ENCODE measurements at places on chromosomes 13 and 19. TPM values are rescaled to one million over a fixed set of nuclear protein-coding genes. Genes with fewer than 3 reads are reported as not detected.

DNA sequence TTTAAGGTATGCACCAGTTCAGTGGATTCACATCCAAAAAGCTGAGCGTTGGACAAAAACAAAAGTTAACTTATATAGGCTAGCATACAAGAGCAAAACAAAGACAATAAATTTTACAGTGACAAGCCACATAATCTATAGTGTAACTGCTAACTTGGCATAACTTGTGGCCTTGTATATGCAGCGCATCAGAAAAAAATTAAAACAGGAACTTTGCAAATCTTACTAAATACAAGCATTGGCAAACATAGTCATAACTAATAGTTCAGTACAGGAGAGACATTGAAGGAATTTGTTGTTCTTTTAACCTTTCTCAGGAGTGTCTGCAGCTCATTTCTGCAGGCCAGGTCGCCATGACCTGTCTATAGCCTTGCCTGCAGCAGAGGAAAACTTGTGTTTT lies 54.6 kb downstream of the OR10H4 start:
- DNase-seq = no peak
- peaks cover 5% of the 10 kb centered on the region for H3K27me3 ChIP-seq
- peaks cover 26% of the 10 kb centered on the region for H3K4me1 ChIP-seq
- no peaks in the 10 kb centered on the region for H3K36me3 ChIP-seq
- no peak overlapping the region for H3K4me3 ChIP-seq
- no peak overlapping the region for H3K27ac ChIP-seq

Gene SERPINE3
- total RNA-seq = not detected

GRCh38 chr19:16066611-16067104 lies 9.6 kb upstream of the TPM4 start:
- H3K27me3 ChIP-seq = no peaks in the 10 kb centered on the region
- H3K4me1 ChIP-seq = peaks cover 26% of the 10 kb centered on the region
- H3K4me3 ChIP-seq = no peak overlapping the region
- DNase-seq = peak; percentile 83
- peak overlapping the region; percentile 76 for H3K27ac ChIP-seq

Gene PLPP2
- 0.07 TPM for total RNA-seq

Gene KLK14
- total RNA-seq = 1.1 TPM

GRCh38 chr19:18484992-18485391 lies 36.9 kb downstream of the ELL start:
- no peak overlapping the region for H3K27ac ChIP-seq
- H3K4me1 ChIP-seq = peaks cover 43% of the 10 kb centered on the region
- DNase-seq = no peak
- peaks cover 4% of the 10 kb centered on the region for H3K36me3 ChIP-seq

- H3K4me3 ChIP-seq = no peak overlapping the region
- H3K4me1 ChIP-seq = no peaks in the 10 kb centered on the region
- H3K27ac ChIP-seq = no peak overlapping the region
- no peak for DNase-seq
- no peaks in the 10 kb centered on the region for H3K27me3 ChIP-seq
Observed at GRCh38 chr13:72120632-72121031, 253.6 kb upstream of the DACH1 start.

GRCh38 chr19:32404933-32405430 lies 588 bp upstream of the DPY19L3 start:
- H3K4me3 ChIP-seq = peak overlapping the region; percentile 89
- no peaks in the 10 kb centered on the region for H3K27me3 ChIP-seq
- H3K36me3 ChIP-seq = peaks cover 10% of the 10 kb centered on the region
- H3K4me1 ChIP-seq = peaks cover 6% of the 10 kb centered on the region
- H3K27ac ChIP-seq = peak overlapping the region; percentile 90

GRCh38 chr13:34926508-34926907 lies 15.6 kb upstream of the NBEA start:
- no peaks in the 10 kb centered on the region for H3K27me3 ChIP-seq
- no peak overlapping the region for H3K27ac ChIP-seq
- no peaks in the 10 kb centered on the region for H3K4me1 ChIP-seq

DNA sequence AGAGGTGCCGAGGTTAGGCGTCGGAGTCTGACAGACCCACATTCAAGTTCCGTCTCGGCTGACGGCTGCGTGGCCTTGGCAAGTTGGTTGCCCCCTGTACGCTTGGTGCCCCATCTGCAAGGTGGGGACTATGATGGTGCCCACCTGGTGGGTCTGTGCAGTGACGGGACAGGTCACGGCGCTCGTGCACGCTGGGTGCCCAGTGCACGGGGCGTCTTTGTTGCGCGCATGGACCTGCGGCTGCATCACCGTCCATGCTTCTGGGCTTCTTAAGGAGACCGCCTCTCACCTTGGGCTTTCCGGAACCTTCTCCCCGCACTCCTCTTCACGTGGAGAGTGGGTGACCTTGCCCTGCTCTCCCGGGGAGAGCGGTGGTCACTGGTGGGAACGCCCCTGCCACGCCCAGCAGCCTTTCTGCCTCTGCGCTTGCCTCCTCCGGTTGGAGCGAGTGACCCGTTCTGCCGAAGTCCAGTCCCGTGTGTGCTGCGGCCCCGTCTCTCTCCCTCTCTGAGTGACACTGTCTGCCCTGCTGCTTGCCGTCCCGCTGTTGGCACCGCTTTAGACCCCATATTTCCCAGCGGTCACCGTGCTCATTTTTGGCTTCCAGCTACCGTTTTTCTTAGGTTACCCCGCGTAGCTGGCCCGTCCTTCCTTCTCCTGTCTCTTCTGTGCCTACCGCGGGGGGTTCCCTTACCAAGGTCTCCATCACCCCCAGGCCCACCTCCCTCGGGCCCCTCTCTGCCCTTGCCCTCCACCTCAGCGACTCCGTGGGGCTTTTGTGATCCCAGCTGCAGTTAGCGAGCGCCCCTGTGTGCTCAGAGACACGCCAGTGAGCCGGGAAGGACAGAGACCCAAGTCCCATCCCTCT lies 6.4 kb downstream of the ATP11A start:
- H3K4me1 ChIP-seq = peaks cover 37% of the 10 kb centered on the region
- H3K27me3 ChIP-seq = no peaks in the 10 kb centered on the region
- no peak overlapping the region for H3K4me3 ChIP-seq
- no peak for DNase-seq

- H3K4me1 ChIP-seq = peaks cover 37% of the 10 kb centered on the region
- peak; percentile 93 for DNase-seq
- peak overlapping the region; percentile 90 for H3K27ac ChIP-seq
- peak overlapping the region; percentile 97 for H3K4me3 ChIP-seq
- no peaks in the 10 kb centered on the region for H3K27me3 ChIP-seq
- peaks cover 24% of the 10 kb centered on the region for H3K36me3 ChIP-seq
Observed at GRCh38 chr19:49475995-49476880, 2.2 kb downstream of the FLT3LG start.

Gene ZNF66
- total RNA-seq = 7.9 TPM

Gene RNASEH2A
- 35.8 TPM for total RNA-seq

- H3K4me1 ChIP-seq = peaks cover 18% of the 10 kb centered on the region
- H3K36me3 ChIP-seq = no peaks in the 10 kb centered on the region
- DNase-seq = peak; percentile 91
- no peak overlapping the region for H3K27ac ChIP-seq
- H3K27me3 ChIP-seq = no peaks in the 10 kb centered on the region
- H3K4me3 ChIP-seq = no peak overlapping the region
Observed at GRCh38 chr13:50801087-50801931, 42.2 kb downstream of the DLEU7 start.

Gene CBY2
- total RNA-seq = not detected

GRCh38 chr13:49444524-49445395 lies 686 bp downstream of the SETDB2 start:
- peaks cover 27% of the 10 kb centered on the region for H3K36me3 ChIP-seq
- peaks cover 52% of the 10 kb centered on the region for H3K4me1 ChIP-seq
- DNase-seq = peak; percentile 76
- peak overlapping the region; percentile 98 for H3K27ac ChIP-seq

DNA sequence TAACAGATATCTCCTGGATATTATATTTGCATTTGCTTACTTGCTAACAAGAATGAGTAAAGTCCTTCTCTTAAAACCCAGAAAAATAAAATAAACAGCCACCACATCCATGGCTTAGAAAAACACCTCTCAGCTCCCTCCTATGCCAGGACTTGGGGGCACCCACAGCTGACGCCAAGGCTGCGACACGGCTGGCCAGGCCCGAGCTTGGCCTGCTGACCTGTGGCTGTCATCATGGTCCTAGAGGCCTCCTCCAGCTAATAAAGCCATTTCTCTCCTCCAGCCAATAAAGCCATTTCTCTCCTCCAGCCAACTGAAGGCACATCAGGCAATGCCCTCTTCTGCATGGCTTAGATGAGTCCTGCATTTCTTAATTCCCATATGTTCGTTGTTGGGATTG lies 20.9 kb downstream of the C19orf12 start:
- no peak overlapping the region for H3K4me3 ChIP-seq
- no peak overlapping the region for H3K27ac ChIP-seq
- DNase-seq = no peak
- no peaks in the 10 kb centered on the region for H3K27me3 ChIP-seq
- peaks cover 8% of the 10 kb centered on the region for H3K36me3 ChIP-seq

GRCh38 chr13:25717666-25718197 lies 334.1 kb downstream of the SHISA2 start:
- H3K27me3 ChIP-seq = peaks cover 23% of the 10 kb centered on the region
- H3K4me3 ChIP-seq = no peak overlapping the region
- no peaks in the 10 kb centered on the region for H3K4me1 ChIP-seq
- no peak for DNase-seq
- no peaks in the 10 kb centered on the region for H3K36me3 ChIP-seq
- no peak overlapping the region for H3K27ac ChIP-seq

Gene ZNF579
- total RNA-seq = 9.6 TPM

- H3K27me3 ChIP-seq = no peaks in the 10 kb centered on the region
- no peaks in the 10 kb centered on the region for H3K36me3 ChIP-seq
- no peak for DNase-seq
- no peak overlapping the region for H3K4me3 ChIP-seq
Observed at GRCh38 chr13:92054389-92054788, 656.0 kb downstream of the GPC5 start.

GRCh38 chr13:106464076-106464475 lies 71.4 kb downstream of the EFNB2 start:
- no peak for DNase-seq
- H3K4me3 ChIP-seq = no peak overlapping the region
- no peak overlapping the region for H3K27ac ChIP-seq
- H3K27me3 ChIP-seq = peaks cover 5% of the 10 kb centered on the region

Gene MAST1
- total RNA-seq = 2.4 TPM
